ENCODE measurements at places on chromosomes 5 and 9.

DNA sequence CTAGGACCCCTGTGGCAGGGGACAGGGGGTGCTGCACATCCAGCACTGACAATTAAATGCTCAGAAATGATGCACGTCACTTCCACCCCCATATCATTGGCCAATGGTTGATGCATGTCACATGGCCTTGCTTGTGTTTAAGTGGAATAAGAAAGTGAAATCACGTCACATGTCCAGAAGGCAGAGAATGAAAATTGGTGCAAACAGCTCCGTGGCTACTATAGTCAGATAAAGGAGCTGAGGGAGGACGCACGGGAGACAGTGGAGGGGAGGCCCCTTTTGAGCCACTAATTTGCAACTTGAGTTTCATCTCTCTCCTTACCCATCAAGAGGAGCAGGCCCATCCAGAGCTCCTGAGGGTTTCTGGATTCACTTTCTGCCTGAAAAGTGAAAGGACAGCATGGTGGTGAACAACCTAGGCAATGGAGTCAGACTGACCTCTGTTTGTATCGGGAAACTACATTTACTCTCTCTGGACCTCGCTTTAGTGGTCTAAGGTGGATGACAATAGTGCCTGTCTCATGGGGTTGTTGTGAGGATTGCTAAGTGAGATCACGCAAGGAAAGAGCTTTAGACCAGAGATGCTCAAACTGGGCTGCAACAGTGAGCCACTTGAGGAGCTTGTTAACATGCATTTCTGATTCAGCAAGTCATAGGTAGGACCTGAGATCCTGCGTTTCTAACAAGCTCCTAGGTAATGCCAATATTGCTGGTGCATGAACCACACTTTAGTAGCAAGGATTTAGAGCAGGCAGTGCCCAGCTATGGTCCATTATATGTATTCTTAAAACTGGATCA lies 133.9 kb upstream of the ADRA1B start:
- no peak for DNase-seq

GRCh38 chr9:77438653-77439052 lies 209.5 kb downstream of the GNA14 start:
- DNase-seq, result no peak

GRCh38 chr5:173547579-173547978 lies 68.9 kb downstream of the BOD1 start:
- DNase-seq, result no peak

GRCh38 chr5:9499498-9499876 lies 46.4 kb downstream of the SEMA5A start:
- DNase-seq, result no peak

DNA sequence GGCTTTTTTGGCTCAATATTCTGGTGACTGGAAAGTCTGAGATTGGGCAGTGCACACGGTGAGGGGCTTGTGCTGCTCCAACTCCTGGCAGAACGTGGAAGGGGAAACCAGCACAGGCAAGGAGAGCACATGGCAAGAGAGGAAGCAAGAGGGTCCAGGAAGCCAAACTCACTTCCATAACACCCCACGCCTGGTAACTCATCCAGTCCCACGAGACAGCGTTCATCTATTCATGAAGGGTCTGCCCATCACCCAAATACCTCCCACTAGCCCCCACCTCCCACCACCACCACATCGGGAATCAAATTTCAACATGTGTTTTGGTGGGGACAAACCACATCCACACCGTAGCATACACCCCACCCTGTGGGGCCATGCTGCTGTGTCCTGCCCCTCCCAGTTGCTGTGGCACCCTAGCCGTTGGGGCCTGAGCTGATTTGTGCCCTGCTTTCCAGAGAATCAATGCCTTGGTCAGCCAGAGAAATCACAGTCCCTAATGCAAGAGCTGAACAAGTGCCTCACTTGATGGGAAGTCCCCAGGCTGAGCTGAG lies 27.3 kb downstream of the PROP1 start:
- DNase-seq, result no peak

DNA sequence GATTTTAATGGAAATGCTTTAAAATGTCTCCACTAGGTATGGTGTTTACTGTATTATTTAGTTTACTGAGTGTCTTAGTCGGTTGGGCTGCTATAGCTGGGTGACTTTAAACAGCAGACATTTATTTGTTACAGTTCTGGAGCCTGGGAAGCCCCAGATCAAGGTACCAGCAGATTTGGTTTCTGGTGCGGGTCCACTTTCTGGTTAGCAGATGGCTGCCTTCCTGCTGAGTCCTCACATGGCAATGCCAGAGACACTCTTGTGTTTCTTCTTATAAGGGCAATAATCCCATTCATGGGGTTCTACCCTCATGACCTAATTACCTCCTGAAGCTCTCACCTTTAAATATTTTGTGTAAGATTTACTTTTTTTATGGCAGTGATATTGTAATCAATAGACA lies 715 bp upstream of the OR1J4 start:
- no peak for DNase-seq

GRCh38 chr9:12771891-12772290 lies 2.9 kb upstream of the LURAP1L start:
- DNase-seq, result no peak

- DNase-seq, result no peak
Observed at GRCh38 chr5:5473226-5473625, 50.7 kb downstream of the ICE1 start.

DNA sequence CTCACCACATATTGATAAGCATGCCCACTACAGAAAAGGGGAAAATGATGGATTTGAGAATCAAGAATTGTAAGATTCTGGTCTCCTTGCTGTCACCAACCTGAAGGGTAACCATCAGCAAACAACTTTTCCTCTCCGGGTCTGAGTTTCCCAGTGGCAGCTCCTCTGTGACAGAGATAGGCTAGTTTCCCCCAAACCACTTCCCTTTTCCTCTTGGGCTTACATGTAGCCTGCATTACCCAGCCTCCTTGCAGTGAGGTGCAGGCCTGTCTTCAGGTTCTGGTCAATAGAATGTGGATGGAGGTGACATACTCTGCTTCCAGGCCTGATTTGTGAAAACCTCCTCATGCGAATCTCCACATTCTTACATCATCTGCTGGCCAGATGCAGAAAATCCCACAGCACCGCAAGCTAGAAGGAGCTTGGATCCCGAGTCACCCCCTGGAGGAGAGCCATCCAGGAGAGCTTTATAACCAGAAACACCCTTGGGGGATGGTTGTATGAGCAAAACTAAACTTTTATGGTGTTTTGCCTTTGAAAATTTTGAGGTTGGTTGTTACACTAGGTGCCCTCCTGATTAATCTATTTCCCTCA lies 206.1 kb downstream of the RGS3 start:
- DNase-seq, result no peak

- no peak for DNase-seq
Observed at GRCh38 chr5:151345808-151346478, 1.4 kb downstream of the SLC36A2 start.

Measured in NCI-H2029 (cell line).